ENCODE measurements at places on chromosomes 4 and X.

DNA sequence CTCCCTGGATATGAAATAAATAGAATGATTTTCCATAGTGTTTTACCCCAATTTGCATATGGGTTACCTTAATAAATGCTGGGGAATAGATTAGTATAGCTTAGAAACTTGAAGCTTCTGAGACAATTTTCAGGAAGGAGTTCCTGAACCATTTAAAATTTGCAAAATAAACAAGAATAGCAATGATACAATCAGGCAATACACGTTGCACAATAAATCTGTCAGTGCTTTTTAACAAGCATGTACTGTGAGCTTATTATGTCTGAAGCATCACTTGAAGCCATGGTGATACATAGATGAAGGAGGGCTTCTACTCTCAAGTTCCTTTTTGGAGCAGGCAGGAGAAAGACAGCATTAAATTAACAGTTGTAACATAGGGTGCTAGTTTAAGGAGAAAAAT, 84.2 kb upstream of the WDFY3 start:
- DNase-seq: no peak

DNA sequence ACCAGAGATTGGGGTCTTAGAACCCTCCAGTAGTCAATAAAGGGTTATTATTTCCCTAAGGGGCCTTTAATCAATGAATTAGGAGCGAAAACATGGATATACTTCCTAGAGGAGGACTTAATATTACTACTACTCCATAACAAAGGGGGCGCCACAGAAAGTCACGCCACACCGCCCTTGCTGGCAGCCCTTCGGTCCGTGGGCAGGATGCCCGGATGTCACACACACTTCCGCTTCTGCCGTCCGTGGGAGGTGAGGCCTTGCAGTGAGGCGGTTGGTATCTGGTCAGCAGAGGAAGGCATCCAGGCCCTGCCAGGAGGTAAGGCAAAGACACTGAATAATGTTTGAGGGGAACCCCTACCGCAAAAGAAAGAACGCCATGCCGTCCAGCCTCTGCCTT, 436 bp downstream of the MAGEB10 start:
- no peak for DNase-seq

GRCh38 chr4:14667624-14668151, 334.6 kb upstream of the CPEB2 start:
- no peak for DNase-seq

DNA sequence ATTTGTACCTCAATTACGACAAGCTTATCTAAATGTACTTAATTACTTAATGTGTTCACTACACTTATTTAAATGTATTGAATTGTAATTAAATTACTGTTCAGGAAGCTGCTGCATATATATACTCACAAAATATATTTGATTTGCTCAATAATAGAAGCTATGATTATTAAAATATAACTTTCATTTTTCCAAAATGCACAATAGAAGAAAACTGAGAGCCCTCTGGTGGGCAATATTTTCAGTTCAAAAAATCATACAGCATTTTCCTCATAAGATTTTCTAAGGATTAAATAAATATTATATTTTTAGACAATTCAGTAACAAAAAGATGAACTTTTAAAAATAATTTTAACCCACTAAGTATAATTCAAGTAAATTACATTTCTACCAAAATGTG, 217.3 kb downstream of the DKK2 start:
- DNase-seq: no peak

GRCh38 chr4:177163532-177163931, 146.1 kb upstream of the NEIL3 start:
- no peak for DNase-seq

DNA sequence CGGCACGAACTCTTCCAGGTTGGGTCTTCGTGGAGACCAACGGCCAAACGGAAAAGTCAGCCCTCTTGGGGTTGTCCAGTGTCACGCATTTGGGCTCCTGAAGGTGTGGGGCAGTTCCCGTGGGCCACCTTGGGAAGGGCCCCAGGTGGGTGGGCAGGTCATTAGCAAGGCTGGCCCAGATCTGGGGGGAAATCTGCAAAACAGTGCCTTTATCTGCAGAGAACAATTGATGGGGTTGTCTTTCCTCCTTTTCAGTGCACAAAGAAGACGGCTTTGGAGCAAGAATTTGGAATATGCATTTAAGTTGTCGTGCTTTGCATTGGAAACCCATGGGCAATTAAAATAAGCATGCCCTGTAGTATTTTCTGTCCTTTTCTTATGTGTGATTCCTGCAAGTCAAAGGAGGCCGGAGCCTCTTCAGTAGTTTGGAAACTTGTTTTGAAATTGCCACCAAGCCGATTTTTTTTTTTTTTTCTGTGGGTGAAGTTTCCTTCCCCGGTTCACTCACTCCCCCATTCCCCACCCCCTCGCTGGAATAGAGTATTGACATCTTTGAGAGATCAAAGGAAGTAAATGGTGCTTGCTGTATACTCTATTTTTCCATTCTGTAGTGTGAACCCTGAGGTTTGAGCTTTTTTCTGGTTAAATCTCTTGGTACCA, 9.8 kb downstream of the ZIC3 start:
- DNase-seq: no peak

DNA sequence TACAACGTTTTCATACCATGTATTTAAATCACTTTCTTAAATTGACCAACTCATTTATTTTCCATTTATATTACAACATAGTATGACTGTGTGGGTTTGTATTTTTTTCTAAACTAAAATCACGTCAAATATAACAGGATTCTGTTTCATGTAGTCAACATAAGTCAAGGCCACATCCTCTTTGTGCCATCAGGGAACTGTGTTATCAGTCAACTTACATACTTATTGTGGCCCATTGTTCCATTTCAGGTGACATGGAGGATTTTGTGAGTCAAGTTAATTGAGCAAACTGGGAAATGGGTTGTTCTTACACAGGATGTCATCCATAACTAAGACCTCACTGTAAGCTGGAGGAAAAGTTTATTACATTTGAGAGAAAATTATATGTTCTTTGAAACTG, 35.9 kb downstream of the STK26 start:
- DNase-seq: no peak

DNA sequence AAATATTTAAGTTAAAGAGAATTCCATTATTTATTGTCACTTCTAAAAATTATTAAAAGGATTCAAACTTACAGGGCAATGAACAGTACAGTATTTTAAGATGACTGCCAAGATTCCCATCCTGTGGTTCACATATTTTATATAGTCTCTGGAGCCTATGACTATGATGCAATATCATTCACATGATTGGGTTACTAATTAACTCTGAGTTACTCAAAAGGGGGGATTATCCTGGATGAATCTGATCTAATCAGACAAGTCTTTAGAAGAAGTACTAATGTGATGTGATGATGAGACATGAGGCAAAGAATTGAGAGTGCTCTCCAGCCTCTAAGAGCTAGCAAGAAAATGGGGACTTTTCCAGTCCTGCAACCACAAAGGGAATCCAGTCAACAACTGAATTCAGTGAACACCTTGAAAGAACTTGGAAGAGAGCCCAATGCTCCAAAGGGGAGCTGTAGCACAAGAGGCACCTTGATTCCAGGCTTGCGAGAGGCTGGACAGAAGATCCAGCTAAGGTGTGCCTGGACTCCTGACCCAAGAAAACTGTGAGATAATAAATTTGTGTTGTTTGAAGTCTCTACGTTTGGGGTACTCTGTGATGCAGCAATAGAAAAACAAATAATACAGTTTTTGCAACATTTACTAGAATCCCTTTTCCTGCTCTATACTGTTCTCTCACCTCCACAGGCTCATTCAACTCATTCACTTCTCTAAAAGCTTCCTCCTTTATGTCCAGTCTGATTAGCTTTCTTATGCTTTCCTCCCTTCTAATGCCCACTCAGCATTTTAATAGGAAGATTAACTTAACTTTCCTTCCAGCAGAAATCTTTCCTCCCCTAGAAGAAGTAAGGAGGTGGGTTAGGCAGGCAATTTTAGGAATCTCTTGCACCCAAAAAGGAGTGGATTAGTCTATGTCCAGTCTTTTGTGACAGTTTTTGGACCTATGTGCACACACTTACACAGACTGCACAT, 133.8 kb upstream of the LCORL start:
- no peak for DNase-seq

GRCh38 chrX:103157496-103158316, 57.2 kb upstream of the BEX4 start:
- no peak for DNase-seq

- DNase-seq: no peak
Measured at GRCh38 chr4:182648766-182649165, 268.4 kb downstream of the DCTD start.

- DNase-seq: no peak
Measured at GRCh38 chr4:157048248-157048647, 27.7 kb upstream of the GLRB start.

DNA sequence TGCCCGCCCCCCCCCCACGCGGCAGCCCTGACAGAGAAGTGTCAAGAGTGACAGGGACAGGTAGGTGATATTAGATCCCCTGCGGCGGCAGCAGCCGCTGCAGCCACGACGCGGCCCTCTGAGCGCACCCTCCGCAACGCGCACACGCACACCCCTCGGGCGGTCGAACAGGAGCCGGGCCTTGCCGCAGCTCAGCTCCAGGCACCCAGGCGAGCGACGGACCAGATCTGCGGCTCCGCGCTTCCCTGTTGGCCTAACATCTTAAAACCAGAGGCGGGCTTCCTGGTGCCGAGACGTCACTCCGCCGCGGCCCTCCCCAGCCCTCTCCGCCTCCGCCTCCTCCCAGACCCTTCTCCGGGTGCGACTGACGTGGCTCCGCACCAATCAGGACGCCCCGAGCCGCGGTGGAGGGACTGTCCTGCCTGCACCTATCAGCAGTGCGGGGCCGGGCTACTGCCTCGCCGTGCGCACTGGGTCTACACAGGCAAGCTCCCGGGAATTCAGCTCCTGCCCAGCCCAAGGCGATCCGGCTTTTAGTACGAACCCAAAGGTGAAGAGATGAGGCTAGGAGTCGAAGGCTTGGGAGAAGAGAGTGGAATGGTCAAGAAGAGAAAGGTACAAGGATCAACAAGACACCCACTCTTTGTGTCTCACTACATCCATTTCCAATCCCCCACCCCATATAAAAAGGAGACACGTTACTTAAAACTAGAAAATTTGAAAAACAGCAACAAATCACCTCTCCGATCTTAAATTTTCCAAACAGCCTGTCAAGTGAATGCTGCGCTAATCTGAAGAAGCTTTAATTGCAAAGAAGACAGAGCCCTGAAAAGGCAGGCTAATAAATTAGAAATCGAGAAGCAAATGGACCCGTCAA, at the start of gene PITX2:
Gene PITX2 (minus strand): TSS at position 237 of the 877 bp plus-strand sequence. CDS start 617 bp downstream, outside the sequence.
- no peak for DNase-seq

GRCh38 chr4:109947918-109948317, 35.2 kb downstream of the EGF start:
- DNase-seq: no peak

DNA sequence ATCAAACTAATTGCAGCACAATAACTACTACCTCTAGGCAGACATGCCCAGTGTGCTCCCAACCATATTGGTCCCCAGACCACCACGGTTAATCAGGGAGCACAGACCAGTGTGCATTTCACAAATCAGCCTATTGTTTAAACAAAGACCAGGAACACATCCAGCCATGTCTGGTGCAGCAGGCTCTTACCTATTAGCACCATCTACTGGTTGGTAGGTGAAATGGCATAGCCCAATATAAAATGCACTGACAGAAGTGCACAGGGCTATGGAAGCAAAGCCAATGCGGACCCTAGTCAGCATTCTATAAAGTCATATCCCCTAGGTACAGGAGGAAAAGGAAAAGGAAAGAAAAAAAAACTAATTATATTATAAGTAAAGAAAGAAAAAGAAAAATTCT, 15.5 kb upstream of the CYLC1 start:
- DNase-seq: no peak

DNA sequence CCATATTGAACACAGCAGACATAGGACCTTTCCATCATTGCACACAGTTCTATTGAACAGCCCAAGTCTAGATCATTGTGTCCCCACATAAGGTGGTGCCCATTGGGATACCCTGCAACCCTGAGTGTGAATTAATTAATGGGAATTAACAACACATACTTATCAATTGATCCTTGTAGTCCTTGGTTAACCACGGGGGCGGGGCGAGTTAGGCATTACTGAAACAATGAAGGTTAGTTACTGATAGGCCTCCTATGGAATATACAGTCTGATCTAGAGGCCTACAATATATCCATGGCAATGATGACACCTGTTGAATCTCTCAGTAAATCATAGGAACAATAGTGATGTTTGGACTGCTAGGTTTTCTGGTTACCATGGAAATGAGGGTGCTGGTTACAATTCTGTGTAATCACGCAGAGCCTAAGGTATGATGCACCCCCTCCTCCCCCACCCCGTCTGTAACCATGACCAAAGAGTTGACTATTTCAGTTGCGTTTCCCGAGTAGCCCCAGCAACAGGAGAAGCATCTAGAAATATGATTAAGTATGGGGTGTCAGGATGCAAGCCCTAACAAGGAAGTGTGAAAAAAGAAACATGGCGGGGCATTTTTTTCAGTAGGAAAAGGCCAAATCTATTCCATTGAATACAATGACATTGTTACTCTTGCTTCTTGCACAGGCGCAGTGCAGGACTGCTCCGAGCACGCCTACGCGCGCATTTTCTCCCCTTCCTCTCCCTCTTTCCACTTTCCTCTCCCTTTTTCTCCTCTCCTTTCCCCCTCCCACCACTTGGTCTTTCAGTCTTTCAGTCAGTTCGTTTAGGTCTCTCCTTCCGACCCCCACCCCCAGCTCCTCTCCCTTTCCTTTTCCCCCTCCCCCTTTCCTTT, 677 bp upstream of the NONO start:
- DNase-seq: peak; percentile 1

- DNase-seq: no peak
Measured at GRCh38 chrX:19990151-19990555, 708 bp downstream of the BCLAF3 start.

DNA sequence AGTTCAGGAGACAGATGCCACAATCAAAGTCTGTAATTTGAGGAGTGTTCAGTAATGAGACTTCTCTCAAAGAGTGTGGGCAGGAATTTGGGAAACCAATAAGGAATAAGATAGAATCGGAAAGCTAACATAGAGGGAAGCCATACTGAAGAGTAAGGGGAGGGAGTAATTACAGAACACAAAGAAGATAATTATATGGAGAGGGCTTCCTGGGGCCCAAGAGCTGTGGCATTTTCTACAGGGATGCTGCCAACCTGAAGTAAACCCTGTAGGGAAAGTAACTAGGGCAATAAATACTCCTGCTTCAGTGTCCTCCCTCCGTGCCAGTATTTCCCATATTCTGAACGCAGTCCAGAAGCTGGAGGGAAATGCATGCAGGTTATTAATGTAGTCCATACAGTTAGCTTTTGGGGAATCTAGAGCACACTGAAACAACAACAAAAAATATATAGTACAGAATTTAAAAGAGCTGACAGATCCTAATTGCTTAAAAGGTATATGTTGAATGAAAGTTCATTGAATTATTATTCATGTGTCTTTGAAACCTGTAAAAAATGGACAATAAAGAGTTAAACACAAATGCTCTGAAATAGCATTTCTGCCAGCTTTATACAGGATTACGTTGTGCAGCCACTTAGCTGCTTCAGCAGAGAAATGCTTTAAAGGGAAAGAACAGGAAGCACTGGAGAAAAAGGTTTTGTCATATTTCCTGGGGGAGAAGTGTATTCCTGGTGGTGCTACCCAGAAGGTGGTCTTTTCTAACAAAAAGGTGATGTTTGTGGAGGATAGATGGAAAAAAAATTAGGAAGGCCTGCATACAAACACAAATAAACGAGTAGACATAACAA, 48.0 kb downstream of the CXXC4 start:
- DNase-seq: no peak
